IMR-90 (cell line): ENCODE measurements at places on chromosomes 12 and 14.
A peak's percentile ranks its signal among the peaks of the same experiment; 100 is the strongest.

- peak; percentile 80 for DNase-seq
Observed at GRCh38 chr12:58711974-58712373, 208.3 kb downstream of the LRIG3 start.

DNA sequence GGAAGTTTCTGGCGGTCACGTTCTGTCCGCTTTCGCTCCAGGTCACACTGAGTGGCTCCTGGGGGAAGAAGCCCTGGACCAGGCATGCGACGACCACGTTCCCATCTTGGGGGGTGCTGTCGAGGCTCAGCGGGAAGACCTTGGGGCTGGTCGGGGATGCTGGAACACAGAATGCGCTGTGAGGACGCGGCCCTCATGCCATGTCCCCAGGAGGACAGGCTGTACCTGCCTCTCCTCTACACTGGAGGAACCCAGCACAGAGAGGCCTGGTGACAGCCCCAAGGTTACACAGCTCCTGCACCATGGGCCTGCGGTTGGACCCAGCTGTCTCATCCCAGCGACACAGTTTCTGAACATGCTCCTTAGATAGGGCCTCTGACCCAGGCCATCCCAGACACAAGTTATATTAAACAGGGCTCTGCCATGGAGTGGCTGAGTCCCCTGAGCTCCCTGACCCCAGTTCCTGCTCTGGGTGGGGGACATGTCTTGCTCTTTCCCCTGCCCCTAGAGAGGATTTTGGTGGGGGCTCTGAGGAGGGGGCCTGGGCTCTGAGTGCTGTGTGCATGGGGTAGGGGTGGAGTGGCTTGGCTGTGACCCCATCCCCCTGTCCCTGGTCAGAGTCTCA, 62.0 kb downstream of the TMEM121 start:
- DNase-seq = no peak

GRCh38 chr12:84874125-84874824, 38.3 kb downstream of the SLC6A15 start:
- DNase-seq = peak; percentile 60

DNA sequence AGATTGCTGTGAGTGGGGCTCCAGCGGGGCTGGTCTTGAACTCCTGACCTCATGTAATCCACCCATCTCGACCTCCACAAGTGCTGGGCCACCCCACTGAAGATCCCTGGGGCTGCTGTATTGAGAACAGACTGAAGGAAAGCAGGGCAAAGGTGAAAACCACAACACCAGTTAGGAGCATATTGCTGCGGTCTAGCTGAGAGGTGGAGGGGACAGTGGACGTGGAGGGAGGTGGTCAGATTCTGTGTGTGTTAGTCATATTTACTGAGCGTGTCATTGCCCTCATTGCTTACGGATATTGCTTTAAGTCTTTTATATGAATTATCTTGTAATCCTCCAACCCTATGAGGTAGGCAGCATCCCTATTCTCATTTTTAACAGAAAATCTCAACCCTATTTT, 69.0 kb upstream of the OVCH1 start:
- DNase-seq = peak; percentile 37

DNA sequence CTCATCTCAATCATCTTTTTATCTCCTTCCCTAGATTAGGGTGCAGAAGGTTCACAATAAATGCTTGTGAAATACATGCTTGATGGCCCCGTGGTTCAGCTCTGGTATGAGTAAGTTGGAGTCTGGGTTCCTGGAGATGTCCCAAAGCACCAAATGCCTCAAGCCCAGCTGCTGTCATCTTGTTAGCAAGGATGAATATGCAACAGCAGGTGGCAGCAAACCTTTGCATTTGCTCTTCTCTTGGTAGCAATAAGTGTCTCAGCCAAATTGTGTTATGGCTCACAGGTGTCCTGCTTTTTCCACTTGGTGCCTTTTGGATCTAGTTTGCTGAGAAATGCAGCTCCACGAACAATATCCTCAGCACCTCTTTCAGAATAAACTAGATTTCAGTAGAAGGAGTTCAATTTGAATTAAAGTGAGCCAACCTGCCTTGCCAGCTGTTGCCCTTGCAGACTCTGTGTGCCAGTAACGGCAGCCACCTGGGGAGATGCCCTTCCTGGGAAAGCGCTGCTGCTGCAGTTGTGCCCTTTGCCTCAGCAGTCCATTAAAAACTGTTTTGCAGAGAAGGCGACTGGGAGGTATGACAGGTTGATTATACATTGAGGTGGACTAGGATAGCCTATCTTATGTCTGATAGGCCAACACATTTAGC, 417.3 kb downstream of the SNAPC1 start:
- DNase-seq = peak; percentile 91

DNA sequence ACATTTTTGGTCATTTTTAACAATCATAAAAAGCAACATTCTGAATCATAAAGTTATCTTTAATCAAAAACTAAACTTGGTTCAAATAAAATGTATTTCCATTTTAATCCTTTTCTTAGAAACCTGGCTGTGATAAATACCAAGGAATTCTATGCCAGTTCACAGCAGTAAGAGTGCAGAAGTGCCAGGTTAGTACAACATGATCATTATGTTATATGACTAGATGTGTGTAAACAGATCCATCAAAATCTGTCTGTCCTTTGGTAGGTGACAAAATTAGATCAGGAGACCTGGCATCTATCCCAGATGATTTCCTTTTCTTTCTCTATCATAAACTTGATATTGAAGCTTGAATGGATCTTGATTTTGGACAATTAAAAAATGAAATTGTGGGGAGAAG, 200.6 kb upstream of the STXBP6 start:
- DNase-seq = no peak

DNA sequence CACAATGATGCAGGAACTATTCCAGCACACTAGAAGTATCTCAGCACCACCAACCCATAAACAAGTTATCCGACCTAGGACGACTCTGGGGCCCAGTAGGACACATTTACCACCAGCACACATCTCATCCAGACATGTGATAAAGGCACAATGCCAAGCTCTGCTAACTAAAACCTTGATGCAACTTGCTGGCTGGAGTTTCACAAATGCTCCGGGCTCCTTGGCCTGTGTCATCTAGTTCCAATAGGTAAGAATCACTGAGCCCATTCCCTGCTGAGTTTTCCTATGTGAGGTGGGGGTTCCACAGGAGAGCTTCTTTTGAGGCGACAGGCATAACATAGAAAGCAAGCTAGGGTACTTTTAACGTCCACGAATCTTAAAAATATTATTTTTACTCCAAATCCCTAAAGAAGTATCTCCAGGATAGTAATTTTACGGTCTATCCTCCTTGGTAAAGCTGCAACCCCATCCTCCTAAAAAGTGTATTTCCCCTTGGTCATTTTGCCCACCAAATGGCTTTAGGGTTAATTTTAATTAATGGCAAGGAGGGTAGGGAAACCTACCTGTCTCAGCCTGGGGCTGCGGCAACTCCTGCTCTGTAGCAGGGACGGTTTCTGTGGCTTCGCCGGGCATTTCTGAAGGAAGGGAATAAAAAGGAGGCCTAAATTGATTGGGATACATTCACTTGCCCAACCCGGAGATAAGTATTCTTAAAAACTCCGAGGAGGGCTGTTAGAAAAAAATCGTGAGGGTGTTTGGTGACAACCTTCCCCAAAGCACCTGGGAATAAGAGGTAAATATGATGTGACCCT, 1.0 kb downstream of the NACA start:
- peak; percentile 86 for DNase-seq

DNA sequence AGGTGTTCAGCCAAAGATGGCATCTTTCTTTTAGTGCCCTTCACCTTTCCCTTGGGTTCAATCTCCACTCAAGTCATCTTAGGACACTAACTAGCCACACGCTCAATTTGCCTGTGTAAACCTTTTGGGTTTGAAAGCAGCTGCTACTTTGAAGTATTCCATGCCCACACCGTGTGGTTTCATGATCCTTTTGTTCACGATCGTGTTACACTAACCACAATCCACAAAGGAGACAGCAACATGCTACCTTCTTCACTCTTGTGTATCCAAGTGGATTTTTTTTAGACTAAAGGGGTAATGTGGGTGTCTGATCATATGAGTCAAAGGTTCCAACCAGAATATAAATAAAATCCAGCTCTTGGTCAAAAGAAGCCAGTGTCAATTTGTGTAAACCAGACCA, 122.7 kb upstream of the FAR2 start:
- no peak for DNase-seq
